ENCODE measurements at places on chromosomes 7 and 10.

DNA sequence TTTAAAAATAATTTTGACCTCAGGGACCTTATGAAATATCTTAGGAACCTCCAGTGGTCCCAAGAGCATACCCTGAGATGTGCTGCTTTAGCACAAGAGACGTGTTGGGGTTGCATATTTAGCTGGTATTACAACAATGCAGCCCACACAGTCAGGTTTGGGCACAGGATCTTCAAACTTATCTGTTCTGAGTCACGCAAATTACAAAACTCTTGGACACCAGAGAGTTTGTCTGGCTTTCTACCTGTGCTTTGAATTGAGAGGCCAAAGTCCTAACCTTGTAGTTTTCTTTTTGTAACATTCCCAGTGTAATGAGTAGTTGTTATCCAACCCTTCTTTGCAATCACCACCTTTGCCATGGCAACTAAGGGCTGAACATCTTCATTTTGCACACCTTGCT, 163.5 kb upstream of the PCLO start:
- no peak for DNase-seq

DNA sequence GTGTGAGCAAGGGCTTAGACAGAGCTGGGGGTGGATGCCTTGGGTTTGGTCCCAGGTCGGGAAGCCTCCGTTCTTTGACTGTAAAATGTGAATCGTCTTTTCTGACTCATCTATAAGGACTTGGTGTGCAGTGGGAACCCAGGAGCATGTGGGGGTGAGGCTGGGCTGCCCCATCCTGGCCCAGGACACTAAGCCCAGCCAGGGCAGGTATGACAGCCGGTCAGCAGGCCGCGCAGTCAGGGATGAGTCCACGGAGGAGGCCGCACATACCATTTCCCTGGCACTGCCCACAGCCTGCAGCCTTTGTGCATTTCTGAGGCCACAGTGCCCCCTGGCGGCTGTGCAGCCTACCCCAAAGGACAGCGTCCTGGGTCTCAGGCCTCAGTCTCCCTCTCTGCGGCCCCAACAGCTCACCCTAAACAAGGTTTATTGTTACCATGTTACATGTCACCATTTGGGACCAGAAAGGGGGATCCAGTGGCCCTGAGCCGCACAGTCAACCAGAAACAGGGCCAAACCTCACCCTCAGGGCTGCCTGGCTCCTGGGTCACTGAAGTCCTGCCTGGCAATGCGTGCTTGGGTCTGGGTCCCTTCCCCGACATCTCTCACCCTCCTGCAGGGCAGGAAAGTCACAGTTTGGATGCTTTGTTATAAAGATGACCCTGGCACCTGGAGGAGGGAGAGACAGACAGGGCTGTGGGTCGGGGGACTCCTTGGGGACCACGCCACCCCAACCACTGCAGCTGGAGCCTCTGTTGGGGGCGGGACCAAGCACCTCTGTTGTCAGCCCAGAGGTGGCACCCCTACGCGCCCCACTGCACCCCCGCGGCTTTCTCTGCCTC, 14.4 kb upstream of the SH2B2 start:
- DNase-seq = peak; percentile 78

GRCh38 chr10:92125144-92125543, 165.7 kb downstream of the CPEB3 start:
- DNase-seq = no peak

- DNase-seq = no peak
These were observed 28.7 kb downstream of the DGKI start for GRCh38 chr7:137818036-137818435.

DNA sequence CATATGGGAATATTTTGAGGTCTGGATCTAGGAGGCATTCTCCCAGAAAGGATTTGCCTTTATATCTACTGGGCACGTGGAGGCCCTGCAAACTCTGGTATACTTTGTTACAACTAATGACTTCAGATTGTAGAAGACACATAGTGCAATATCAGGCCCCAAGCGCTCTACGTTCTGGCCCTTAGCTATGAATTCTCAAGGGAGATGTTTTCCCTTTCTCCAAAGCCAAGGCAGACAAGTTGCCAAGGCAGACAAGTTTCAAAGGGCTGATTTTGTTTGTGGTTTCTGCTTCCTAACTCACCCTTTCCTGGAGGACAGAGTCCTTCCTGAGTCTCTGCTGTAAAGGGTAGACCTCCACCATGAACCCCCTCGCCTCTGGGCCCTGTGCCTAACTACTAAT, 99.4 kb upstream of the CTTNBP2 start:
- DNase-seq = no peak

DNA sequence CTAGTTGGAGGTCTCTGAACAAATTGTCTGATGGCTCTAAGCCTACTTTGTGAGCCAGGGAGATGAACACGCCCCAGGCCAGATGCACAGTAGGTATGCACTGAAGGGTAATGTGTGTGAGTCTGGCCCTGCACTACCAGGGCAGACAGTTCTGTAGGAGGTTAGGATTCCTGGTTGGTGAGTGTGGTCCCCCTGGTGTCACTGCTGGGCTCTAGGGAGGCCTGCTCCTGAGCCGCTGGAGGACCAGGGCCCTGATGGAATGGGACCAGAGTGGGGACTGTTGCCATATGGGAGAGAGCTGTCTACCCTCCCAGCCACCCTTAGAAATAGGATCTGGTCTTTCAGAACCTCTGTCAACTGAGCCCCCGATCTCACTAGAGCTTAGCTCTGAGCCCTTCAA, 42.0 kb downstream of the CDH23 start:
- no peak for DNase-seq

GRCh38 chr7:113550966-113551365, 367.8 kb downstream of the PPP1R3A start:
- DNase-seq = no peak

GRCh38 chr10:30186371-30186875, 127.0 kb upstream of the JCAD start:
- DNase-seq = no peak

DNA sequence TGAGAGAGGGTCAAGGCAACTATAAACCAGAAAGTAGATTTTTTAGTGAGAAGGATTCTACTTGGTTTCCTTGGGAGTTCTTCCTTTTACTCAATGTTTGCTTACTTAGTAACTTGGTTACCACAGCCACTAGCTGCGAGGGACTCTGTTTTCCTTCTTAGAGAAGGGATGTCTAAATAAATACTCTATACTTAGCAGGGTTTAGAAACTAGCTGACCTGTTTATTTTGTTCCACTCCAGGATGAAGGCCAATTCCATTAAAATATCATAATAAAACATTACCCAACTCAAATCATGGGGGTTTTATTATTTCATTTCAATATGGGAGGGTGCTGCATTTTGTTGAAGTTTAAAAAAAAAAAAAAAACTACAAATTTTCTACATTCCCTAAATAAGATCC, 87.3 kb downstream of the PPP1R3A start:
- DNase-seq = no peak

GRCh38 chr7:32809347-32809746, 82.2 kb downstream of the KBTBD2 start:
- no peak for DNase-seq

DNA sequence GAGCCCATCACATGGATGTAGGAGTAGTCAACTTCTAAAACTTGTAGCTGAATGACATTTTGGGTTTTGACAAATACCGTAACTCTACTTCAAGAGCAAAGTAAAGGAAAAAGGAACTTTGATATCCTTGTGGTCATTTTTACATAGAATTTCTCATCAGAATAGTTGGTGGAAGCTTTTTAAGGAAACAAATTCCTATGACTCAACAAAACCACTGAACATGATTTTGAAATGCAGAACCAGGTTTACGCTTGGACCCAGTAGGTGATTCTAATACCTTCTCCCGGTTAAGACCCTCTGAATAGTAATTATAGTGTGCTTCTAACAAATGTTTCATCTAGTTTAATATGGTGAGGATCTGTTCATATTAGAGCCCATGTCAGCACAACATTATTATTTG, 307.8 kb downstream of the GPR37 start:
- DNase-seq = no peak

GRCh38 chr10:2761971-2762370, 305.4 kb upstream of the PFKP start:
- no peak for DNase-seq

GRCh38 chr10:480498-480927, 209.0 kb downstream of the DIP2C start:
- DNase-seq = no peak

DNA sequence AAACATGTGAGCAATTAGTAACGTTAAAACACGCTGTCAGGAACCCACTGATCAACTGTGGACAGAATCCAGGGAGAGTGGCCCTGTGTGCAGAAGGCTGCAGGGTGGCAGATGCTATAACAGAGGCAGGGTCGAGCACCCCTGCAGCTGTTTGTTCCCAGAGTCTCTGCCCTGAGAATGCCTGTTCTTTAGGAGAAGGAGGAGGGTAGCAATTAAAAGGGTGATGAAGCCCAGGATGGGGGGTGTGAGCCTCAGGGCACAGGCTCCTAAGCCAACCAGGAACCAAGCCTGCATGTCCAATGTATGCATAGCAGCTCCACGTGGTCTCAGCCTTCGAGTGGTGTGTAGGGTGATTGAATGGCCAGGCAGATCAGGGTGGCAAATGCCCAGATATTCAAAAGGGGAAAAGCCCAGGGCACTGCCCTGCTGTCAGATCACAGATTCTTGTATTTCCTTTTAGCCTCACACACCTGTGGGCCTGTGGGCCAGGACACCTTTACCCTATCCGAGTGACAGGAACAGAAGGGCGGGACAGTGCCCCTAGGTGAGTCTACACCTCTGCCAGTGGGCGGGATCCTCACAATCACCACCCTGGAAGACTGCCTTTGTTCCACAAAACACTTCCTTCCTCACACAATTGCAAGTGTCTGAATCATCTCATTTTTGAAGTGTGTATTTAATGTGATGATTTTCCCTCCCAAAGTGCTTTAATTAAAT, 7.3 kb downstream of the WDFY4 start:
- DNase-seq = no peak

- DNase-seq = no peak
These were observed 1190.6 kb downstream of the SORCS1 start for GRCh38 chr10:105973902-105974301.

GRCh38 chr7:93973134-93973533, 31.0 kb downstream of the BET1 start:
- no peak for DNase-seq

DNA sequence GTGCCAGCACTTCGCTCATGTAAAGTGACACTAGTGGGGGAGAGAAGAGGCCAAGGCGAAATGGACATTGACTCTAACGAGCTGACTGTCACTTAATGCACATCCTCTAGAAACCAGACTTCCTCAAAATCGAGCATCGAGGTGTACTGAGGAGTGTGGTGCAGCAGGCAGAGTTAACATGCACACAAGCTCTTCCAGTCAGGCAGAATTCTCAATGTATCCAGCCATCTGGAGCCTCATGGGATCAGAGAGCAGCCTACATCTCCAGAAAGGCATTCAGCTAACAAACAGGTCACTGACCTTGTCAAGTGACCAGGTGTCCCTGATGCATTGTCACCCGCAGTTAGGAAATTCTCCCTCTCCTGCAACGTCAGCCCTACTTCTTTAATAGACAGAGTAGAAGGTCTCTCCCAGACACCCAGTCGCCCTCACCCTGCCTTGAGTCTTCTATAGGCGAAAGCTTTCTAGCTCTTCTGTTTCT, 259.8 kb upstream of the AOAH start:
- DNase-seq = no peak

DNA sequence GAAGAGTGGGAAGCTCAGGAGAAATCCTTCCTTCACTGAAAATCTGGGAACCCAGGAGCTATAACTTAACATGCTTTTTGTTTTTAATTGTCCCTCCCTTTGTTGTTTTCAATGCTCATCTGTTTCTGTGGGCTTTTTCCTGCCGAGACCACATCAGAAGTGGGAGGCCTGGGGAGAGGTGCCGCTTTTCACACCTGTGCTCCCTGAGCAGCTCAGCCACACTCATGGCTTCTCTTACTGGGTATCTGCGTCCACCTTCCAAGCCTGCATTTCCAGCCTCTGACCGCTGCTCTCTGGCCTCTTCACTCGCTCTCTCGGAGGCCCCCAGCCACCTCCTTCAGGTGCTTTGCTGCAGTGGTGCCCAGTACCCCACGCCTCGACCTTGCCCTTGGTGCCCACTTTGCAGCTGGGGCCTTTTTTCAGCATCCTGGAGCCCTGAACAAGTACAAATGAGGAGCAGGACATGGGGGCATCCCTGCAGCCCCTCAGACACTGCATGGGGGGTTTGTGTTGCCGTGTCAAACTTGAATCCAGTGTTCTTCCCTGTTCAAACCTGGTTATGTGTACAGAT, 9.9 kb downstream of the C7orf57 start:
- no peak for DNase-seq

- no peak for DNase-seq
These were observed 86.4 kb downstream of the CDK6 start for GRCh38 chr7:92749832-92750446.

DNA sequence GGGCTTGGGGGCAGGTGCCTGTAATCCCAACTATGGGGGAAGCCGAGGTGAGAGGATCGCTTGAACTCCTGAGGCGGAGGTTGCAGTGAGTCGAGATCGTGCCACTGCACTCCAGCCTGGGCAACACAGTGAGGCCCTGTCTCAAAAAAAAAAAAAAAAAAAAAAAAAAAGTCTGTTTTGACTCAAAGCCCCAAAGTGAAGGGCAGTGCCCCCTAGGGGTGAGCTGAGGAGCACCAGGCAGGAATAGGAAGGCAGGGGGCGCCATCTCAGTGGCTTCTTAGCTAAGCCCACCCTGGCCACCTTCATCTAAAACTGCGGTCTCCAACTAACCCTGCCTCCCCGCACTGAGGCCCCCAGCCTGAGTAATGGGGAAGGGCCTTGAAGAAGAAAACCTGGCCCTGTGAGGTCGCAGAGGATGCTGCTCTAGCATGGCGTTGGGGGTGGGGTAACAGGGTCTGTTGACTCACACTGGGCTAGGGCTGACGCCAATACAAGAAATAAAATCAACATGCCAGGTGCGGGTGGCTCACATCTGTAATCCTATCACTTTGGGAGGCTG, 9.8 kb downstream of the PODXL start:
- DNase-seq = no peak

DNA sequence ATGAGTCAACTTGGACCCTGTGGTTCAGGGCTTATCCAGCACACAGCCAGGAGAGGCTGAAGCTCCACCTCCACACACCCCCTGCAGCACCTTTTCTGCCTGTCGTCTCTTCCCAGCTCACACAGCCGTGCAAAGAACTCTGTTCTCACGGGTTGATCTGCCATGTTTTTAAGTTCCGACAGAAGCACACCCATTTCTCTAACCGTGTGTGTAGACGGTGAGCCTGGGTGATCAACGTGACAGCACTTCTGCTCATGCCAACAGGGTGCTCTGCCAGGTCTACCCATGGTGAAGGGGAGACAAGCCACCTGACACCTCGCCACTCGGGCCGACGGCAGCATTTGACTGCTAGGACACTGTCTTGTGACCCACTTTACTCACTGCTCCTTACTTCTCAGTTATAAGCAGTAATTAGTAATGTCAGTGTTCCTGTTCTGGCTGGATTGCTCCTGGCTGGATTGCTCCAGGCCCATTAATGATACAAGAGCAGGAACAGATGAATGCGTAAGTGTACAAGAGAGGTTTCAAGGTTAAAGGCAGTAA, 90.5 kb downstream of the RNF216 start:
- DNase-seq = no peak

GRCh38 chr7:22700559-22701002, 26.4 kb upstream of the IL6 start:
- DNase-seq = no peak

DNA sequence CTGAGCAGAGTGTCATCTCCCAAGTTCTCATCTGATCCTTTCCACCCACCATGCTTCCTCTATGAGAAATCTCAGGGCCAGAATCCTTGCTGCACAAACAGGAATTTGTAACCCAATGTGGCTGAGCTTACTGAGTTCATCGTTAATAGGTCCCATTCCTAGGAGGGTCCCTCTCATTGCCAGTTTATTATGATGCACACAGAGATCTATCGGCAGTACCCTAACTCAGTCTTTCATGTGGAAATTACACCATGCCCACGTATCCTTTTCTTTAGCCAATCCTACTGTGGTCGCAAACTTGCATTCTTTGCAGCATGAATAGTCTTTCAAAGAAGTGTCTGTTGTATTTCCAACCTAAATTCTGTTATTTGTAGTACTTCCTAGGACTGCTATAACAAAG, 12.1 kb downstream of the TMEM236 start:
- DNase-seq = no peak
